ENCODE measurements at places on chromosomes 4 and X.

DNA sequence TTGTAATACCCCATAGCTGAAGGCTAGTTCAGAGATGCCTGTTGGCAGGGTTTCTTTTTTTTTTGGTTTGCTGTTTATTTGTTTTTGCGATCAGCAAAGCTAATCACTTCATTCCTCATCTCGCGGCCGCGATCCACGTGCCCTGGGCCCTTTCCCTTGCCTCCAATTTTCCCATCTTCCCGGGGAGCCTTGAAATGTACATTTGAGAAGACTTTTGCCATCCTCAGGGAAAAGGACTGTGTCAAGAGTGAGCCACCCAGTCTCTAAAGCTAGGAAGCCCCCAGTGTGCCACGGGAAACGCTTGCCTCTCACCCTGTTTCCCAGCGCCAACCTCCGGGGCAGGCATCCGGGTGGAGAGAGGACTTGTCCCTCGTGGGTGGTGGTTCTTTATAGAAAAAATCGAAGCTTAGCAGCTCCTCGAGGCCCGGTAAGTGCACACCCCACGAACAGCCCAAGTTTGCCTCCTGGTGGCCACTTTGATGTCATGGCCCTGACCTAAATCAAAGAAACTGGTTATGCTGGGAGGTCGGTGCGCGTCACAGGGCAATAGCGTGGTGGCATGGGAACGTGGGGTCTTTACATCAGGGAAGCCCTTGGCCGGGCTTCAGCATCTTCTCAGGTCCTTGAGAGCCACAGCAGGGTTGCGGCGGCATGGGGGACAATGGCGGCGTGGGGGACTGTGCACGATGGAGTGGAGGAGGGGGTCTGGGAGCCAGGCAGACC, 42.0 kb downstream of the MAP7D3 start:
- peak; percentile 2 for DNase-seq

- no peak for DNase-seq
These were observed 71.7 kb downstream of the SRPX start for GRCh38 chrX:38149016-38149415.

- no peak for DNase-seq
These were observed 121.6 kb upstream of the TBC1D9 start for GRCh38 chr4:140877781-140878180.

GRCh38 chr4:84977396-84977795, 10.9 kb upstream of the WDFY3 start:
- no peak for DNase-seq

DNA sequence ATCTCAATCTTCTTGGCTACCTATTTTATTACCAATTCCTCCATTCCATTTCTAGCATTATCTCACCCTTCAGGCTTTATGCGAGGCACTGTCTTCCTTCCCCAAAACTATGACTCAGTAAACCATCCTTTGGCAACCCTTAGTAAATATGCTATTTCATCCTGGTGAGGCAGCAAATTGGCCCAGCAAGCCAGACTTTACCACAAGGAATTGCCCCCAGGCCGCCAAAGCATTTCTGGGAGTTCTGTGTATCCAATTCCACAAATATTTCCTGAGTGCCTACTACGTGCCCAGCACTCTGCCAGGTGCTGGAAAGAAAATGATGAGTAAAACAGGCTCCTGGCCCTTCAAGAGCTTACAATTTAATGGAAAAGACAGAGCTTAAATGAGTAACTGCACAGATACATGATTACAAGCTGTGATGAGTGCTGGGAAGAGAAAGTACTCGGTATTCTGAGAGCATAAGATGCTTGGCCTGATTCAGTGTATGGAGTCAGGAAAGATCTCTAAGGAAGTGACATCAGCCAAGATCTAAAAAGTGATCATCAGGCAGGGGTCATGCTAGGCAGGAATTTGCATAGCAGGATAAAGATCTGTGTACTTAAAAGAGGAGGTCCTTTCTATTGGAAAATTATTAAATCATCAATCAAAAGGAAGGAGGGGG, 193.8 kb downstream of the ADAMTS3 start:
- no peak for DNase-seq

GRCh38 chrX:130295519-130296296, 27.0 kb upstream of the ZNF280C start:
- DNase-seq = no peak

DNA sequence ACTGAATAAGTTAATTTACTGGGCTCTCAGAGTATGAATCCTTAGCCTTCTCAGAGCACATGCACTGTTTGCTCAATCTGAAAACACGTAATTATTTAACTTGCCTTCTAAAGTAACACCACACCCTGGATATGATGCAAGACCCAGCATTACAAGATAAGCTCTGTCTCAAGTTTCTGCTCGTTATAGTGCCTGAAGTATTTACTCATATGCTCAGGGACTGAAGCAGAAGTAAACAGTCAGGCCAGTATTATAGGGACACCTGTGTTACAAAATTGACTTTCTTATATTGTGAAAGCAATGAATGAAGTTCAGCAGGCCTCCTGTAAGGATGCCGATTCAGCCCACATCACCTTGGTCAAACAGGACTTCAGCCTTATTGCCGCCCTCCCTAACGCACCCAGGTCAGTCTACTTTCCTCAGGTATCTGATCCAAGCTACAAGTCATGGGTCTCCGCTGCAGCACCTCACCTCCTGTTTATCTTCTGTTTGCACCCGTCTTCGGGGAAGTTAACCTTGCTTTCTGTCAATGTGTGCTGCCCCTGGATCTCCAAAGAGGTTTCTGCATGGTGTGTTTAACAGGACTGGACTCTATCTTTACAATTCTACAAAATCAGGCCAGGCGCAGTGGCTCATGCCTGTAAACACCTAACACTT, 42.8 kb upstream of the KLF3 start:
- no peak for DNase-seq

DNA sequence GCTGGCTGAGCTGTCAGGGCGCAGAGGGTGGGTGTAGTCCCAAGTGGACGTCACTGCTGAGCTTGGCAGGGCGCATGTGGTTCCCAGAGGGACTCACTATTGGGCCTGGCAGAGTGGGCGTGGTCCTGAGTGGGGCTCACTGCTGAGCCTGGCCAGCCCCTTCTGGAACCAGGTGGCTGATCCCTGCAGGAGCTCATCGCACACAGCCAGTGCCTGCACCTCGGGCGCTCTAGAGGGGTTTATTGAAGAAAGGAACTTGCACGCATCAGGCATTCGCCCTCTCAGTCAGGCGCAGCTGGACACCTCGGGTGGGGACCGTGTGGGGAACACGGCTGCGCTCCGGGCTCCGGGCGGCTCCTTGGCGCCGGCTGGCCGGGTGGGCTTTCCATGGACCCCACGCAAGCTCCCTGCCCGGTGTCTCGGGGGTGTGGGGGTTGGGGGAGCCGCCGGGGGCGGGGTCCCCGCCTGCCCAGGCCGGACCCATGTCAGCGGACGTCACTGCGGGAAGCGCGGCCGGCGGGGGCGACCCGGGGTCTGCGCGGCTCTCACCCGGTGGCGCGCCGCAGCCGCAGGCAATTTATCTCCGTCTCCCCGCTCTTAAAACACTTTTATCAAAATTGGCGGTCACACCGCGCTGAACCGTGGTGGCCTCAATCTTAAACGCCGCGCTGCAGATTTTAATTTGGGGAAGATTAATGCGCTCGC, 65.4 kb upstream of the NKX1-1 start:
- DNase-seq = no peak

DNA sequence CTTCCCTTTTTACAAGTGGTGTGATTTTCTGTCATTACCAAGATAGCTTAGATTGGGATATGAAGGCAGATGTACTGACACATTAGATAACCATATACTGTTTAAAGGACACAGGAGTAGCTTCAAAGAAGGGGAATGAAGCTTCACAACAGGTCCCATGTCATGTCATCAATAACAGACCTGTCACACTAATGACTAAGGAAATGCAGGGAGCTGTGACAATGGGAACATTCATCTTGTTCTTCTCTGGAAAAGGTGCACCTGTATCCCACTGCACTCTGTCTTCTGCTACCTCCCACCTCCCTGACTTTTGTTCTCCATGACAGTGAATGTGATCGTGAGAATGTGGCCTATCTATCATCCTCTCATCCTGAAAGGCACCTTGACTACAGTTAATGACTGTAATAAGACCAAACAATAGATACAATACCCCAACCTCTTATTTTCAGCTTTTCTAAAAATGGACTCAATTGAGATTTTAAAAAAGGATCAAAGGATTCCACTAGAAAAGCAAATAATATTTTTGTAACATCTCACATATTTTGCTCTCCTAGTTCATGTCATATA, 472.5 kb downstream of the STPG2 start:
- DNase-seq = no peak

DNA sequence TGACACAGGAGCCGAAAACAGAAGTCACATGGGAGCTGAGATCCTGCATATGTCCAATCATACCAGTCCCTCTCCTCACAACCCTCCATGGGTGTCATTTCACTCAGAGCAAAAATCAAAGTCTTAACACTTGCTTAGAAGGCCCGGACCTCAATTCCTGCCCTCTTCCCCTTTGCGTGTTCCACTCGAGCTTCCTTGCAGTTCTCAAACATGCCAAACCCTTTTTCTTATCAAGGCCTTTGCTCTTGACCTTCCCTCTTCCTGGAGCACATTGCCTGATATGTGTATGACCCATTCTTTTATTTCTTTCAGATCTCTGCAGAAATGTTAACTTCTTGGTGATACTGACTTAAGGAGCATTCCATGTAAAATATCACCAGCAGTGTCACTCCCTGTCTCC, 87.0 kb upstream of the USP38 start:
- DNase-seq = no peak

DNA sequence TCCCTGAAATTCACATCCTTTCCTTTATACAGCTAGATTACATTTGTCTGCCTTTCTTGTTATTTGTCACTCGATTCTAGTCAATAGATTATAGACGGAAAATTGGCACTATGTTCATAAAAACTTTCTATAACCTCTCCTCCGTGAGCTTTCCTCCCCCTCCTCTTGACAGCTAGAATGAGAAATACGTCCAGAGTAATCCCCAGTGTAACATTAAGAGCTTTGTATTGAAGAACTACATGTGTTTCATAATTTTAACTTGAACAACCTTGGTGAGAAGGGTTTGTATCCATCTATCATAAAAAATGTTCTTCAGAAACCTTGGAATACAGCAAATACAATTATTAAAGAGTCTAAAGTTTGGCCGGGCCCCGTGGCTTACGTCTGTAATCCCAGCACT, 1707.4 kb downstream of the PCDH7 start:
- DNase-seq = no peak

DNA sequence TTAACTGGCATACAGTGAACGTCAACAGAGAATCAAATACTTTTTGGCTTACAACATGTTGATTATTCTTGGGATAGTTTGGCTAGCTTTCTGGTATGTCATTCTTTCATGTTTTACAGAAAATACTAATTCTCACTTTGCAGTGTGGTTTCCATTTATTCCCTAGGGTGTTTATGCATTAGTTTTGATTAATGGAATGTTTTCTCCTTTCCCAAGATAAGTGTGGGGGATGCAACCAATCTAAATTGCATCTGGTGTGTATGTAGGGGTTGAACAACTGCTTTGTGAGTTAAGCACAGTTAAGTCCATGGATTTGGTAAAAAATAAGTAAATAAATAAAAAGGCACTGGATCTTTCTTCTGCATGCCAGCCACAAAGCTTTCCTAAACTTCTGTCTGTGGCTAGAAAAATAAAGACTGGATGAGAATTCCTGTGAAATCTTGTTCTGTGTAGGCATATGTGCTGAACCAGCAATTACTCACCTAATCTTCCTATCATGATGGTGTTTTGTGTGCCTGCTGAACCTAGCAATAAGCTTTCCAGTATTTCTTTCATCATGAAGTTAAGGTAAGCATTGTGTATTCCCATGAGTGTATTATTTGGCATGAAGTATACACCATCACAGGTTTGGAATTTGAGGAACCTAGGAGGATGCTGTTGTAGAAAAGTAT, 50.6 kb upstream of the TENM3 start:
- DNase-seq = no peak

GRCh38 chr4:156956826-156957368, 14.7 kb downstream of the PDGFC start:
- no peak for DNase-seq

DNA sequence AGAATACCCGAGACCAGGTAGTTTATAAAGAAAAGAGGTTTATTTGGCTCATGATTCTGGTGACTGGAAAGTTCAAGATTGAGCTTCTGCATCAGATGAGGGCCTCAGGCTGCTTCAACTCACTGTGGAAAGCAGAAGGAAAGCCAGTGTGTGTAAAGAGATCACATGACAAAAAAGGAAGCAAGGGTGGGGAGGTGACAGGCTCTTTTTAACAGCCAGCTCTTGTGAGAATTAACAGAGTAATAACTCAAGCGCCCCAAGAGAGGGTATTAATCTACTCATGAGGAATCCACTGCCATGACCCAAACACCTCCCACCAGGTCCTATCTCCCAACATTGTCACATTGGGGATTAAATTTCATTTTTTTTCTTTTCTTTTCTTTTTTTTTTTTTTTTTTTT, 6.3 kb upstream of the YIPF6 start:
- no peak for DNase-seq

- no peak for DNase-seq
These were observed 195.9 kb downstream of the CHM start for GRCh38 chrX:85851418-85851817.

GRCh38 chr4:158621729-158622128, 50.0 kb downstream of the C4orf46 start:
- DNase-seq = no peak

DNA sequence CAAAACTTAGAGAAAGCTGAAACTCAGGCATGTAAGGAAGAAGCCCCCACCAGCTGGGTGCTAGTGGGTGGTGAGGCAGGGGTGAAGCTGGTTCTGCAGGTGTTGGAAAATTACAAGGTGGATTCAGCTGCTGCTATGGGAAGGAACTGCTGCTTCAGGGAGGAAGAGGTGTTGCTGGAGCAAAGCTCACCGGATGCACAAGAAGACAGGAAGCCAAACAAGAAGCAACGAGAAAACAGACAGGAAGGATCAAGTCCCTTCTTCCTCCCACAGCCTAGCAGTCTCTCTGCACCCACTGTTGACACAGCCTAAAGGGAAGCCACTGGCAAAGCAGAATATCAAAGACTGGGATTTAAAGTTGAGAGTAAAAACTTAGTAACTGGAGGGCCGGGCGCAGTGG, 100.2 kb upstream of the JADE1 start:
- DNase-seq = no peak

GRCh38 chrX:133985164-133985966, at the start of gene GPC3:
TSS of gene GPC3 (minus strand) at chrX:133985594.
- DNase-seq = peak; percentile 7

GRCh38 chr4:155599085-155599484, 67.6 kb upstream of the GUCY1A1 start:
- DNase-seq = no peak

DNA sequence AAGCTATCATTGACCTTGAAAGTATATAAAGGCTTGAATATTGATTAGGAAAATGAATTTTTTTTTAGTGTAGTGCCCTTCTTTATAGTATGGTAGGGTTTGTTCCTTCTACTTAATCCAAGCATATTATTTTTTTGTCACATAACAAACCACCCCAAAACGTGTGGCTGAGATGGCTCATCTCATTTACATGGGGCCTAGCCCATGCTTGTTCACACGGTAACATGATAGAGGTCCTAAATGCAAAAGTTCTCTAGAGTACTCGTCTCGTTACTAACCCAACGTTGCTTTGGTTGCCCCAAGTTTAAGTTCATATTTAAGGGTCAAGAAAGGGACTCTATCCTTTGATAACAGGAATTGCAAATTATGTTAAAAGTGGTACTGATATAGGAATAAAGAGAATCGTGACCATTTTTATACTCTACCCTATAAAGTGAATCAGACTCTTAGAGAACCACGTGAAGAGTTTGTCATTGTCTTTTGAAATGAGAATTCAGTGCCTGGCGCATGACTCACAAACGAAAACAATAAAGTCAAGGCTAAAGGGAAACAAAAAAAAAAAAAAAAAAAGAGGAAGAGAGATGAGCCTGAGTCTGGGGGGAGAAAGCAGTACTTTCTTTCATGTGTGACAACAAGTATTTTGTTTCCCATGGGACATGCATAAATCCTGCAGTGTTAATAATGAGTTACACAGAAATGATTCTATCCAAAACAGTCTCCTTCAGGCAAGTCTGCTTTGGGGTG, 402.8 kb upstream of the NWD2 start:
- no peak for DNase-seq

Data from substantia nigra (tissue), 51 donors.